ENCODE measurements at places on chromosomes 1 and 21.

- peak; percentile 69 for DNase-seq
Measured at GRCh38 chr1:60280256-60280655, 206.7 kb upstream of the C1orf87 start.

GRCh38 chr21:15272171-15272570, 207.4 kb upstream of the NRIP1 start:
- peak; percentile 71 for DNase-seq

- DNase-seq, result no peak
Measured at GRCh38 chr21:42997053-42997452, 22.7 kb downstream of the PKNOX1 start.

DNA sequence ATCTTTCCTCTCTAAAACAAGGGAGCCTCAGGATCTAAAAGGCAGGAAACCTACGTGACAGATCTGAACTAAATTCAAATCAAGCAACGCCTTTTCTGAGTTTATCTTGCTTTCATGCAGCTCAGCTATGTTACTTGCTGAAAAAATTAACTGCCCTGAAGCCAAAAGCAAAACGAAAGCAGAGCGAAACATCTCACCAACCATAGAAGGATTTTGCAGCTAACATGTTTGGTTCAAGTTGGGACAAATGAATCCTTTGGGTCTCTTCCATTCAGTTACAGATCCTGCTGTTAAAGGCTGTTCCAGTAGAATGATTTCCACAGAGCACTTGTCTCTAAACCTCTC, 482 bp downstream of the SLC2A5 start:
- no peak for DNase-seq

- no peak for DNase-seq
Measured at GRCh38 chr1:204495078-204495753, 611 bp upstream of the PIK3C2B start.

- DNase-seq, result no peak
Measured at GRCh38 chr1:203317429-203318228, 12.3 kb downstream of the BTG2 start.

DNA sequence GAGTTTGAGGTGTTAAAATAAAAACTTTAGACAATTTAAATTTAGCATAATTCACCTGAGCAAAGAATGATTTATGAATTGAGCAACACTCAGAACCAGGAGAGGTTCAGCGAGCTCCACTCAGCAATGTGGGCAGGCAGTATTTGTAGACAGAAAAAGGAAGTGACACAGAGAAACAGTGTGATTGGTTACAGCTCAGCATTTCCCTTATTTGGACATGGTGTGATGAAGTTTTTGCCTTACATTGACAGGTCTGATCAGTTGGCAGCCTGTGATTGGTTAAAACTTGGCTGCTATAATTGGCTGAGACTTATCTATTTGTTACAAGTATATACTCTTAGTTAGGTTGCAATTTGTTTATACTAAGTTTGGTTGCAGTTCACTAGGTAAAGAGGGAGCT, 621.2 kb upstream of the PRMT6 start:
- DNase-seq, result no peak

- DNase-seq, result no peak
Measured at GRCh38 chr1:13627127-13627526, 43.5 kb downstream of the PDPN start.

DNA sequence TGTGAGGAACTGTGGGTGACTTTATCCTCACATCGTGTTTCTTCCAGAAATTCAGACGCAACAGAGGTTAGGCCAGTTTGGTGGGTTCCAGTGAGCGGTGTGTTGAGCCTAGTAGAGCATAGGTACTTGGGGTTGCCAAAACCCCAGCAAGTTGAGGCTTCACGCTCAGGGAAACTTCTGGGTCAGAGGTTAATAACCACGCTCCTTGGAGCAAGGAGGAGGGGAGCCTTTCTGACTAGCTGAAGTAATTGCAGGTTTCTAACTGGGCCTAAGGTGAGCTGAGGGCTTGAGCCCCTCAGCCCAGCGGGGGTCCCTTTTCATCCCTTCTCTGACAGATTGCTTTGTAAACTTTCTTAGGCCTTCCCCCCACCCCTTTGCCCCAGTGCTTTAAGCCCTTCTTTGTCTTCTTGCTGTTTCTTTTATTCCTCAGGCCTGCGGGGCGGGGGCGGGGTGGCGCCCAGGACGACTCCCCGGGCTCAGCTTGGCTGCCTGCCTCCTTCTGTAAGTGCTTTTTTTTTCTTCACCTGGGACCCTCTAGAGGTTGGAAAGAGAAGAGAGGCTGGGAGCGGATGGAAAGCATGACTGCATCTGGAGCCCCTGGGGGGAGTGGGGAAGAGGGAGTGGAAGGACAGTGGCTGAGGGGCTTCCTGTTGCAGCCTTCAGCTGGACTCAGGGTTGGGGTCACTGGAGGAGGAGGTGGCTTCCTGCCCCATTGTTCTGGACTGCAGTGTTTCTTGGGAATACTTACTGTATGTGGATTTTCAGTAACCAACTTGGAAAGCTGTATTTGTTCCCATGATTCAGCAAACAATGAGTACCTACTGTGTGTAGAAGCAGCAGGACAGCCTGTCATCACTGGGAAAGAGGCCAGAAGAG, 1.3 kb upstream of the ZNF436 start:
- peak; percentile 84 for DNase-seq

DNA sequence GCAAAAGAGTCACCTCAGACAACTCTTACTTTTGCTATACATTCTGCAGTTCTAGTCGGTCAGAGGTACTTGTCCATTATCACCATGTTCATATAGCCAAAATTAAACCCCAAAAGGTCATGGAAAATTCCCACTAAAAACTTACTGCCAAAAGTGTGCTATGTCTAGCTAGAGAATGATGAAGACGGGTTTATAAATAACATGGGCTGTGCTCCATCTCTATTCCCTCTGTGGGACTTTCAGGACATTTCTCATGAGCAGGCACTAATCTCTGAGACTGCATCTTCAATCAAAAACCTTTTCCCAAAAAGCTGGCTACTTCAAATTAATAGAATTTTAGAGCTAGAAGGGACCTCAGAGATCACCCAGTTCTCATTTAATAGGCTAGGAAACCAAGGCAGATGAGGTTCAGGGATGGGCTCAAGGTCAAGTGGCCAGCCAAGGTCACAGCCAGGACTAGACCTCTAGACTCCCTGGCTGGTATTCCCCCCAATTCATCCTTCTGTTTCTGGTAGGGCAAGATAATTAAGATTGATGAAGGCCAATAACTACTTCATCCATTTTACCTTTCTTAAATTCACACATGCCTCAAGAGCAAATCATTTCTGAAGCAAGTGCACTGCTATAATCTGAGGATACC, 21.0 kb upstream of the MOB3C start:
- no peak for DNase-seq

DNA sequence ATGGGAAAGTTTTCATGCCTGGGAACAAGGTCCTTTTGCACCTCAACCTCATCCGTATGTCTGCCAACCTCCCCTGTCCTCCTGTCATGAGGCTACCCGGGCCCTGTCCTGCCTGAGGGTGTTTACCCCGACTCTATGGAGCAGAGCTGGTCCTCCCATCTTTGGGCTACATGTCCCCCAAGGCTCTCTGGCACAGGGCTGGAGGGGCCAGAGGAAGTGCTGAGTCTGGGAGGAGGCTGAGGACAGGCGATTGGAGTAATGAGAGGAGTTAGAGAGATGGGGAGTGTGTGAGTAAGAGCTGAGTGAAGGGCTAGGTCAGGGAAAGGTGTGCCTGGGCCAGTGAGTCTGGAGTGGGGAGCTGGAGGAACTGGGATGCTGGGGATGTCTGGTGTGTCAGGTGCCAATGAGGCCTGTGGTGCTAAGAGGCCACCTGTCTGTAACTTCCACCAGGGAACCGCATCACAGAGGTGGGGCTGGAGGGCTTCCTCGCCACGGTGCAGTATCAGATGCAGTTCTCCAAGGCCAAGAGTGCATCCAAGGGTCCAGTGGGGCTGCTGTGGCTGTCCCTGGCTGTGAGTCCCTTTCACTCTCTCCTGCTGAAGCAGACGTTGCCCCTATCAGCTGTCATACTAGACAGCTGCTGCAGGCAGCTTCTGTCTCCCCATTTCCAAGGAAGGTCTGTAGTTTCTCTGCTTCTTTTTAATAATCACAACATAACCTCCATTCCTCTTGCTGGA, 11.7 kb downstream of the LRRC71 start:
- no peak for DNase-seq

DNA sequence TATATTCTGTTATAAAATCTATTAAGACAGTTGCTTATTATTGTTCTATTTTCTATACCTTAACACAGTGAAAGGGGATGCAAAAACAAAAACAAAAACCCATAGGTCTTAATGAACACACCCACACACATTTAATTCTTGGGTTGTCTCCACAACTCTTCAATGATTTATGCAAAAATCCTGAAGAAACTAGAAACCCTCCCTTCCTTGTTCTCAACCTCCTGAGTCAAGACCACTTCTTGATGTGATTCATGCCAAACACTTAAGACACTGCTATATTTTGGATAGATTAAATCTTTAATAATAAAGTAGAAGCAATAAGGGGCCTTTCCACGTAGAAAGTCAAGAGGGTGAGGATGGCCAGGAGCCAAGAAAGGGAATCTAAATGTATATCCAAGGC, 23.4 kb downstream of the SCAF4 start:
- DNase-seq, result no peak

- peak; percentile 50 for DNase-seq
Measured at GRCh38 chr21:46005081-46005480, 23.5 kb downstream of the COL6A1 start.

- no peak for DNase-seq
Measured at GRCh38 chr1:212230329-212230728, 54.9 kb upstream of the PPP2R5A start.

DNA sequence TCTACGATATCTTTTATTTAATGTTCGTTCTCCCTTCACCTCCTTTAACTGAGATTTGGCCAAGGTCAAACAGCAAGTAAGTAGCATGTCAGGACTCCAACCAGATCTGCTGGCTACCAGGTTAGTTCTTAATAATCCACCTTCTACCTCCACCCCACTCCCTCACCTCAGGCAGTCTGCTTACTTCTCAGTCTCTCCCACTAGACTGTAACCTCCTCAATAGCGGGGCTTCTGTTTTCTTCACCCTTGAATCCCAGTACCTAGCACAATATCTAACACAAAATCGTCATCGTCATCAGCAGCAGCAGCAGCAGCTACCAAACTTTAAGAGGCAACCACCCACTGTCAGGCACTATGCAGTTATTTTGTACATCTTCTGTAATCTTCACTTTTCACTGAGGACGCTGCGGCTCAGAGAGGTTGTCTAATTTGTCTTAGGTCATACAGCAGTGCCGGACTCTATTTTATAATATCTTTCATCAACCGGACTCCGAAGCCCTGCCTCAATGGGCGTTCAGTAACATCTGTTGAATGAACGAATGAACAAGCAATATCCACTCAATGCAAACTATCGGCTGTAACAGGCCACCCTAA, 859 bp upstream of the MAGI3 start:
- DNase-seq, result peak; percentile 56

Data from islet precursor cell (in vitro differentiated cells).